Thymus (tissue), 14 donors: ENCODE measurements at places on chromosomes 4 and X.
A peak's percentile ranks its signal among the peaks of the same experiment; 100 is the strongest.

DNA sequence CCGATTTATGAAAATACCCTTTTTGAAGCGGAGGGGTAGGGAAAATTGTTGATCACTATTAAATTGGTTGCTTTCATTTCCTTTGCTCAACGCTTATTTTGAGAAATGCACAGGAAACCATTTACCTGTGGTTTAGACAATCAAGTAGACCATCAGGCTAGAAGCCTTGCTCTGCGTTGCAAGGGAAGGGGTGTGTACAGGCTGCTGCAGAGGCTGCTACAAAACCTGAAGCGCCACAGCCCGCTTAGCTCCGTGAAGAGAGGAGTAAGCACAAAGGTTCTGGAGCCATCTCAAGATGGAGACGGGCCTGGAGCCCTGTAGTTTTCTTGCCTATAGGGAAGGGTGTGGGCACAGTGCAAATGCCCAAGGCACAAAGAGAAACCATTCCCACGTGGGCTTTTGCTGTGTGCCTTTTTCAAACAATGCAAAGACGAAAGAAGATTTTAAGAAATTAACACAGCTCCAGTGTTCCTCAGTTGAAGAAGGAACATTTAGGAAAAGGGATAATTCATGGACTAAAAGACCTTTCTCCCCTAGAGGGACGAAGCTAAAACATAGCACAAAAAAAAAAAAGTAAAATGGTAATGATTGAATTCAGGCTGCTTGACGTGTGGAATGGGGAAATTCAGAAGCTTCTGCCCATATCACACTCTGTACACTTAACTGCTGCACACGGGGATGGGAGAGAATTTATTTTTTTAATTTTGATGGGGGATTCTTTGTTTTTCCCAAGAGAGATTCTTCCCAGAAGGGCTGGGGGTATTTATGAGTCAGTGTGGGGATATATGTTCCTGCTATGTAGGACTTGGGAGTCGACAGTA is 3.5 kb downstream of the TMSB4X start:
- peak; percentile 90 for DNase-seq

- no peak for DNase-seq
Observed at GRCh38 chr4:33037464-33037863, 2317.3 kb downstream of the PCDH7 start.

- no peak for DNase-seq
Observed at GRCh38 chr4:4368809-4369580, 17.9 kb upstream of the NSG1 start.

- no peak for DNase-seq
Observed at GRCh38 chrX:13215729-13216128, 104.1 kb downstream of the ATXN3L start.

GRCh38 chr4:146564492-146564891 is 42.8 kb upstream of the SLC10A7 start:
- no peak for DNase-seq

GRCh38 chr4:3780347-3781171 is 14.4 kb downstream of the ADRA2C start:
- no peak for DNase-seq

DNA sequence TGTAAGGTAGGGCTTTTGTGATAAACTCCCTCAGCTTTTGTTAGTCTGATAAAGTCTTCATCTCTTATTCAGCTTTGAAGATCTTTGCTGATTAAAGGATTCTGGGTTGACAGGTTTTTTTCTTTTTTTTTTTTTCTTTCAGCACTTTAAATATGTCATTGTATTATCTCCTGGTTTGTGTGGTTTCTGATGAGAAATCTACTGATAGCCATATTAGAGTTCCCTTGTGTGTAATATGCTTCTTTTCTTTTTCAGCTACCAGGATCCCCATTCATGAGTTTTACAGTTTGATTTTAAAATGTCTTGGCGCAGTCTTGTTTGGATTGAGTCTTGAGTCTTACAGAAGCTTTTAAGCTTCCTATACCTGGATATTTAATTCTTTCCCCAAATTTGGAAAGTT is 504.5 kb downstream of the TLL1 start:
- no peak for DNase-seq

DNA sequence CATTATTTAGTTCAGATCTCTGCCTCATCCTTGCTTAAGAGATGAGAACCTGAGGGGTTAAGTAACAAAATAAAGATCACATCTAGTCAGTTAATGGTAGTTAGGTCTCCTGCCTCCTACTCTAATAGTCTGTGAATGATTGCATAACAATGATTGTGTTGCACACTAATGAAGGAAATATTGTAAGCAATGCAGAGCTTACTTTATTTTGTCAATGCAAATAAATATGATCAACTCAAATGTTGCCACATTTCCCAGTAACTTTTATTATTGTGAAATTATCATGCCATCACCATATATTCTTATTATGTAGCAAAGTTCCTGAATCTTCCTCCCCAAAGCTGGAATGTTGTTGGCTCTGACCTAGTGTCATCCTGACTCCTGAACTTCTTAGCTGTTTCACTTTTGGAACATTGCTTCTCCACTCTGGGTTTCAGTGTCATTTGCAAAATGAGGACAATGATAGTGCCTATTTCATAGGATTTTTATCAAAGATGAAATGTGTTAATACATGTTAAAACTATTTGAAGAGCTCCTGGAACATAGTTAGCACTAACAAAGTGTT is 17.0 kb upstream of the GABRA4 start:
- no peak for DNase-seq
